Stimulated activated CD4-positive, alpha-beta T cell treated with anti-CD3 and anti-CD28 coated beads, Interleukin-15, amount 100 ng/mL, for 24 hours (primary cell): ENCODE measurements at places on chromosomes 6 and 20.

DNA sequence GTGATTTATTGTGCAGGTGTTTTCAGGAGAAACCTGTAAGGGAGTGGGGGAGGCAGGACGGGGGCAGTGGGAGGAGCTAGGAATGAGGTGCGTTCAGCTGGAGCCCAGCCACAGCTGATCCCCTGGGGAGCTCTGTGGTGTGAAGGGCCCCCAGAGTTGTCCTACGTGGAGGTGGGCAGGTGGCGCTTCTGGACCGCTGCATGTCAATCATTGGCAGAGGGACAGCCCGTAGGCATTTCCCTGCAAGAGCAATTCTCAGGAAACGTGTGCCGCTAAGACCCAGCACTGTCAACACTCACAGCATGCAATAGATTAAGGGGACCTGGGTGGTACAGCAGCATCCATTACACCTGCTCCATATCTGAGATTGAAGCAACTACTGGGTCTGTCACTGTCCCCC is 88.0 kb downstream of the PRND start:
- peak; percentile 35 for DNase-seq

DNA sequence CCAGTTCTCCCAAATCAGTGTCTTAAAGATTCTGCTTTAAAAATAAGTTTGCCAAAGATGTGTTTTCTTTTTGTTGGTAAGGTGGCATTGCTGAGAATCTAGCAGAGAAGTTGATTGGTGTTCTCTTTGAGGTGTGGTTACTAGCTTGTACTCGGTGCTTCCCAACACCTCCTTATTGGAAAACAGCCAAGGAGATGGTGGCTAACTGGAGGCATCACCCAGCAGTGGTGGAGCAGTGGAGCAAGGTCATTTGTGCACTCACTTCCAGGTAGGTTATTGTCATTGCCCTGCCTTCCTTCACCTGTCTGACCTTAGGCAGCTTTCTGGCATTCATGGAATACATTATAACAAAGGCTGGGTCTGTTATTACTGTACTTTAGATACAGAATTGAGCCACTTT is 26.7 kb downstream of the RALGAPB start:
- no peak for DNase-seq

- no peak for DNase-seq
Measured at GRCh38 chr20:53866794-53867740, 203.3 kb downstream of the BCAS1 start.

GRCh38 chr20:3471397-3472021 is 691 bp downstream of the ATRN start:
- no peak for DNase-seq

DNA sequence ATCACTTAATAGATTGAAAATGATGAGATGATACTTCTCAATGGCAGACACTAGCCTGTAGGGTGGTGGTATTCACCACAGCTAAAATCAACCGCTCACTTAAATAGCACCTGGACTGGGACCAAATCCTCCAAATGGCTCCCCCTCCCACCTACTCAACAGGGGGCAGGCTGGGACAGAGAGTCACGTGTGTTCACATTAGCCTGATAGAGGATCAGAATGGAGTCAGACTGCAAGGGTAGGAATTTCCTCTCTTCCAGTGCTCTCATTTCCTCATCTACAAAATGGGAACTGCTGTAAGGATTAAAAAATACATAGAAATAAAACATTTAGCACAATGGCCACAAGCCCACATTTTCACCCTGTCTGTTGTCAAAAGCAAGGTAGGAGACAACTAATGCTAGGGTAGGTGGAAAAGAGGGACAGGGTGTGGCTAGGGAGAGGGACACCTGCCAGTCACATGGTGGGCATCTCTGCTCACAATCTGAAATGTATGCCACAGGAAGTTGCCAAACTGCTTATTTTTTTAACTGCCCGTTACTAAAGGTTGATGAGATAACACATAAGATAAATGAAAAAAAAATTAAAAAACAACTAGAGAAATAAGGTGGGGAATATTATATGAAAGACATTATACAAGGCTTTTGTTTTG is 55.3 kb downstream of the BACH2 start:
- DNase-seq: no peak

DNA sequence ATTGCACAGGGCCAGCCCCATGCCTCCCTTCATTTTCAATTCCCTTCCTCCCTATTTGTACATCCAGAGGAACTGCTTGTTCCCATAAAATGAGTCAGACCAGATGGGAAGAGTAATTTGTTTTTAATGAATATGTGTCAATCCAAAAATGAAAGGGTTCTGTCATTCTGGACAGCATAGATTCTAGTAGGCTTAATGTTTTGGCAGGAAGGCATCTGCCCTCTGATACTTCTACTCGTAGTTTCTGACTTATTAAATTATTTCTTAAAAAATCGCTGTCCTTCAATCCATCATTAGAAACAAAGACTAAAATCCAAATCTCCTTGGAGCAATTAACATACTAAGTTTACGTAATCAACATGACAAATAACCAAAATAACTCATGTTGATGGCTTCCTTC is 665.5 kb downstream of the TENT5A start:
- DNase-seq: no peak

- DNase-seq: peak; percentile 85
Measured at GRCh38 chr6:31821301-31822035, 6.1 kb upstream of the HSPA1B start.

GRCh38 chr20:59400708-59401107 is 100.3 kb downstream of the EDN3 start:
- peak; percentile 37 for DNase-seq

GRCh38 chr6:31814677-31815024 is 432 bp downstream of the HSPA1L start:
- peak; percentile 83 for DNase-seq
